Stimulated activated CD8-positive, alpha-beta memory T cell treated with anti-CD3 and anti-CD28 coated beads, Interleukin-15, amount 100 ng/mL, for 4 hours (primary cell): ENCODE measurements at places on chromosomes 1 and 21.

GRCh38 chr1:38020396-38020795 lies 7.9 kb downstream of the UTP11 start:
- DNase-seq: no peak

- DNase-seq: no peak
These were observed 18.0 kb upstream of the ST3GAL3 start for GRCh38 chr1:43689289-43689688.

DNA sequence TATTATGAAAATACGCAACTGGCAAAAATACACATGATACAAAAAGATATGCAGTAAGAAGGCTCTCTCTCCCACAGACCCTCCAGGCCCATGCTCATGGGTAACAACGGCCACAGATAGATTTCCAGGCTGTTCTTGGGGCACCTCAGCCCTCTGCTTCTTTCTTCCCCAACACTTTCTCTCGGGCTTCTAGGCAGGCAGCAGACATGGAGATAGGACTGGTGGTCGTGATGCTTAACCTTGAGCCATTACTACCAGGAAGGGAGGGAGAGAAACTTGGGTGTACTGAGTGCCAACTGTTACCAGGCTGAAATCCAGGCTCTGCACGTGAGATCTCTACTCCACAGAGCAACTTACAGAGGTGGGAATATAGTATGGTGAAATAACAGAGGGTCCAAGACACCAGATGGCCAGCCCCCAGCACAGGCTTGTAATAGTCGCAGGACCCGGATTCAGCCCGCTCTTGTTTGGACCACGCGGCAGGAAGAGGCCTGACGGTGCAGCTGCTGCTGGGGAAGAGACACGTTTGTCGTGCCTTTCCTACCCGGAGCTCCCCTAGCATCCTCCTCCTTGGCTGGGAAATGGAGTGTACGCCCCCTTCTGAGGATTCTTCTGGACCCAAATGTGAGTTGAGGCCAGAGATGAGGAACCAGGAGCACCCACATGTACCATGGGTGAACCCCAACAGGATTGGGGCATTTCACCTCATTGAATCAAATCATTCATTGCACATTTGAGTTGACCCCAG lies 441.1 kb upstream of the VAMP3 start:
- DNase-seq: no peak

- DNase-seq: no peak
These were observed 25.7 kb upstream of the PEX10 start for GRCh38 chr1:2438038-2438437.

GRCh38 chr1:115135681-115136080 lies 46.4 kb upstream of the TSPAN2 start:
- DNase-seq: no peak

DNA sequence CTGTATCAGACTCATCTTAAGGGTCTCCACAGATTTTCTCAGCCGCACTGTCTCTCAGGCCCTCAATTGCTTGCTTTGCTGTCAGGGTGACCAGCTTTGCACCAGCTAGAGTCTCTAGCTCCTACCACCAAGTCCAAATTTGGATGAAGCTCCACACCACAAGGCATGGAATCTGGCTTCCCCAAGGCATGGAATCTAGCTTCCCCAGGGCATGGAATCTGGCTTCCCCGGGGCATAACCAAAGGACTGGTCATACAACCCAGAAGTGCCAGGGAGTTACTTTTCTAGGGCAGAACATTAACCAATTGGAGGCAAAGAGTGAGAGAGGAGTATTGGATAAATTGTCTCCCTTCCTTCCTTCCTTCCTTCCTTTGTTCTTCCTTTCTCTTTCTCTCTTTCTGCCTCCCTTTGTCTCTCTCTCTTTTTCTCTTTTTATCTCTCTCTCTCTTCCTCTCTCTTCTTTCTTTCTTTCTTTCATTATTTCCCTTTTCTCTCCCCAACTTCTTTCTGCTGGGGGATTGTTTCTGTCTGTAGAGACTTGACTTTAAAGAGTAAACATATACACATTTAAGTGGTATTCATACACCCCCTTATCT lies 76.9 kb upstream of the HAO2 start:
- no peak for DNase-seq
